HS-5 (cell line): ENCODE measurements at places on chromosomes 16 and 17.

GRCh38 chr16:84461413-84462295 lies 42.8 kb downstream of the MEAK7 start:
- no peak for DNase-seq

DNA sequence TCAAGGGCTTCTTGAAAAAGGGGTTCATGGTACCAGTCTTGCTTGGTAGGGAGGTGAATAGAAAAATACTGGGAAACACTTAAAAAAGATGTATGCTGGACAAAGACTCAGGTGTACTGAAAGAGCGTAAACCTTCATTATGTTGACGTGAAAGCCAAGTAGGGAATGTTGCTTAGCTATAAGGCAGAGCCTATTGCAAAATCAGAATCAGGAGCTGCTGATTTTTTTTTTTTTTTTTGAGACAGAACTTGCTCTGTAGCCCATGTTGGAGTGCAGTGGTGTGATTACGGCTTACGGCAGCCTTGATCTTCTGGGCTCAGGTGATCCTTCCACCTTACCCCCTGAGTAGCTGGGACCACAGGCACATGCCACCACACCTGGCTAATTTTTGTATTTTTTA lies 3.9 kb downstream of the TMEM94 start:
- DNase-seq: no peak

DNA sequence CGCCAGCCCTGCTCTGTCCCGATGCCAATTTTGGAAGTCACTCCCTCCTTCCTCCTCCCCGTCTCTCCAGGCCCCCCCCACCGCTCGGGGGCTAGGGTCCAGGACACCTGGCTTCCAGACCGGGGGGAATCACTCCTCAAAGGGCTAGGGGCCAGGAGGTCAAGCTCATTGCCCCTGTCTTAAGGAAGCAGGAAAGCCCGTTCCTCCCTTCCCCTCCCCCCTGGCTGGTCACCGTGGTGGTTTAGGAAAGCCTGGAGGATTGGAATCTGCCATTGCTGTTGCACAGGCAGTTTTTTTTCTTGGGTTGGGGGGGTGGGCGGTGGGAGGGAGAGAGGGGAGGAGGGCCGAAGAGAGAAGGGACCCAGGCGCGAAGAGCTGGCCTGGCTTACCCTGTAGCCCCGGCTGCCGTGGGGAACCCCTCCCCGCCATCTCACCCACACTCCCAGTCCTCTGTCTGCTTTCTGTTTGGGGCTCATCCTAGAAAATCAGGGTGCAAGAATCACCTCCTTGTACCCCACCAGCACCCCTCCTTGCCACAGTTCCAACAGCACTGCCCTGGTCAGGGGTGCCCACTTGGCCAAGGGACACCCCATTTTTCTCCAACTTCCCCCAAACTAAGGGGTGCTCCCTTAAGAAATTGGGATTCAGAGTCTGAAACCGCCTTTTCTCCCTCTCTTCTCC lies 2.9 kb upstream of the BCL6B start:
- DNase-seq: no peak

GRCh38 chr16:49670627-49671026 lies 185.3 kb downstream of the ZNF423 start:
- no peak for DNase-seq

GRCh38 chr17:42129109-42129837 lies 6.7 kb downstream of the HSPB9 start:
- no peak for DNase-seq

GRCh38 chr17:65470783-65471182 lies 90.7 kb downstream of the AXIN2 start:
- no peak for DNase-seq

DNA sequence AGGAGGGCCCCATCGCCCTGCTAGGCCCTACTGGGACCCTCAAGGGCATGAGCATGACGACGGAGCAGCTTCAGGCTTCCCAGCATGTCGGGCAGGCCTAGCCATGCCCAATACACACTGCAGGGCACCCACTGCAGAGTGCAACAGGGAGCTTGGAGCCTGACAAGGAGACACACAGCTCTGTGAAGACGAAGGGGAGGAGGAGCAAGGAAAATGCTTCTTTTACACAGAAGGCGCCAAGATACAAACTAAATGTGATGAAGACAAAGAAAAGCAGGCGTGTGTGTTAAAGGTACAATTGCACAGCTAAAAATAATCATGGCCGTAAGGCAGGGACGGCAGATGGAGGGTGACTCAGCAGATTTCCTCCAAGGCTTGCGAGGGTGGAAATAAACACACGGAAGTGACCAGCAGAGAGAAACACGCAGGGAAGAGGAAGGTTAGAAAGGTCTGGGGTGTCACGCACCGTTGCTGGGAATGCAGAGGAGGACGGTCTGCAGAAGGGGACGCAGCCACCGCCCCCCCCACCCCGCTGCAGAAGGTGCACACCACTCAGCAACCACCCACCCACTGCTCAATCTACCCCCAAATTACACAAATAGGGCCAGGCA lies 108.5 kb downstream of the ZNF778 start:
- no peak for DNase-seq

- DNase-seq: no peak
Observed at GRCh38 chr16:2786826-2787151, 571 bp downstream of the PRSS33 start.

GRCh38 chr16:58948244-58948643 lies 214.1 kb upstream of the GOT2 start:
- DNase-seq: no peak

- DNase-seq: no peak
Observed at GRCh38 chr16:55846598-55847346, 13.9 kb upstream of the CES1 start.

DNA sequence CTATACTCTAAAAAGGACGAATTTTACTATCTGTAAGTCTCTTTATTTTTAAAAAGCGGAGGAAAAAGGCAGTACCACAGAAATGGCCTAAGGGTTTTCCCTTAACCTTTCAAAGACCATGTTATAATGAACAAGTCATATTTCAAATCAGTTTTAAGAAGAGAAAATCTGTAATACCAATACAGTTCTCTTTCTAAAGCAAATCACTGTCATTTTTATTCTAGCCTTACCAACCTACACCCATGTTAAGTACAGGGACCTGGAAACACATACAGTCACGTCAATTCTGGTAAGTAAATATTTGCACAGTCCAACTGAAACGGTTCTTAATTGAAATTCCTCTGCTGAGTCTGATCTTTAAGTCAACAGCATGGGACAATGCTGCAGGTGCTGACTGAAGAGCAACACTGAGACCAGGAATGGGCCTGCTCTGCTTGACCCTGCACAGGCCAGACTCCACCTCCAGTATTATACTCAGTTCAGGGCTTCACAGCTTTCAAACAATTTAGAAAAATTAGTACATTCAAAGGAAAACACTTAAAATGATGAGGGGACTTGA lies 20.2 kb downstream of the MBTPS1 start:
- no peak for DNase-seq

DNA sequence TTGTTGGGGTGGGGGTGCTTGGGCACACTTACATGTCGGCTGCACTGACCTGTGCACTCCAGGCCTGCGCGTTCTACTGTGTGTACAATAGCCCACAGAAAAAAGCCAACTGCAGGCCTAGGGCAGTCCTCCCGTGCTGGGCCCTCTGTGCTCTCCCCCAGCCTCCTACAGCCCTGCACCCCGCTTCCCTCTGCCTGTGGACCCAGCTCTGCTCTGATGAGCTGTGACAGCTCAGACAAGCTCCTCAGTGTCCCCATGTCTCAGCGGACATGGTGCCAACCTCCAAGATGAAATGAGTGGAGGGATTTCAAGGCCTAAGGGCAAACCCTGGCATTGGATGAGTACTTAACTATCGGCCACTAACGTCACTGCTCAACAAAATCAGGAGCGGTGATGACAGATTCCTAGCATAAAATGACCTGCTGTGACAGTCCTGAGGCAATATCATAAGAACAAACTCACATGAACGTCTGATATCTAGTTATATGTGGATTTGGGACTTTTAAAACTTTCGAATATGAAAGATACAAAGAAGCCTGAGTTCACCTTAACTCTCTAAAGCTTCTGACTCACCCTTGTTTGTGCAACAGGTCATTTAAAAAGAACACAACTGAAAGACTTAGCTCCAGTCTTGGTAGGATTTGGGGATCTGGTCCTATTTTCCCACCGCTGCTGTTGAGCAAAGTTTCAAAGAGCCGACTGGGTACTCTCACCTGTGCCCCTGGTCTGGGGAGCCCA lies 34.7 kb downstream of the CCDC57 start:
- DNase-seq: no peak
